Keratinocyte (primary cell): ENCODE measurements at places on chromosomes 1 and 21. TPM values are rescaled to one million over a fixed set of nuclear protein-coding genes. Genes with fewer than 3 reads are reported as not detected.
A peak's percentile ranks its signal among the peaks of the same experiment; 100 is the strongest.

Gene SLC16A4
- polyA plus RNA-seq = 0.36 to 0.92 TPM (median 0.81 TPM) in 3 replicates

Gene PLPPR4
- not detected in 3 replicates for polyA plus RNA-seq

Gene OR2T29
- polyA plus RNA-seq = not detected in 3 replicates

DNA sequence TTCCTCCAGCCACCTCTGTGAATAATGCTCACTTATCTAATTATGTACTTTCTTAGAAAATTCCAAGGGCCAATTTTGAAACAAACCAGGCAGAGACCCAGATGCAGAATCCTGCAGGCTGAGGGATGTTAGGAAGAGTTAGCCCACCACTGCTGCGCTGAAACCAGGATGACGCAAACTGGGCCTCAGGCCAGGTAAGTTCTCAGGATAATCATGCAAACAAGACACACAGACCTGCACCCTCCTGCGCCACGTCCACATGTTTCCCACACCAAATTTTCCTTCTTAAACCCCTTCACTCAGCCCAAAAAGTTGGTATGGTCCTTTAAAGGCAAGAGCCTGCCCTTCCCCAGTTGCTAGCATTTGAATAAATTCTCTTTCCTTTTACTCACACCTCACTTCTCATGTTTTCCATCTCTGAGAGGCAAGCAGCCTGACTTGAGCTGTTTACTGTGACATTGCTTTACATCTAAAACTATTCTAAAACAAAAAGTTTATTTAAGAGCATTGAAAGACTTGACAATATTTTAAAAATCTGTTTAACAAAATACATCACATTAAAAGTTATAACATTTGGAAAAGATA, 887.1 kb downstream of the LRRIQ3 start:
- no peaks in the 10 kb centered on the region for H3K27me3 ChIP-seq
- no peak overlapping the region for H3K27ac ChIP-seq
- no peaks in the 10 kb centered on the region for H3K36me3 ChIP-seq
- H3K4me1 ChIP-seq = no peaks in the 10 kb centered on the region
- no peak for DNase-seq
- H3K4me3 ChIP-seq = no peak overlapping the region

GRCh38 chr1:162110910-162111309, 41.4 kb downstream of the NOS1AP start:
- no peak for DNase-seq
- H3K27me3 ChIP-seq = peaks cover 3% of the 10 kb centered on the region
- no peaks in the 10 kb centered on the region for H3K4me1 ChIP-seq
- no peaks in the 10 kb centered on the region for H3K36me3 ChIP-seq
- no peak overlapping the region for H3K27ac ChIP-seq

DNA sequence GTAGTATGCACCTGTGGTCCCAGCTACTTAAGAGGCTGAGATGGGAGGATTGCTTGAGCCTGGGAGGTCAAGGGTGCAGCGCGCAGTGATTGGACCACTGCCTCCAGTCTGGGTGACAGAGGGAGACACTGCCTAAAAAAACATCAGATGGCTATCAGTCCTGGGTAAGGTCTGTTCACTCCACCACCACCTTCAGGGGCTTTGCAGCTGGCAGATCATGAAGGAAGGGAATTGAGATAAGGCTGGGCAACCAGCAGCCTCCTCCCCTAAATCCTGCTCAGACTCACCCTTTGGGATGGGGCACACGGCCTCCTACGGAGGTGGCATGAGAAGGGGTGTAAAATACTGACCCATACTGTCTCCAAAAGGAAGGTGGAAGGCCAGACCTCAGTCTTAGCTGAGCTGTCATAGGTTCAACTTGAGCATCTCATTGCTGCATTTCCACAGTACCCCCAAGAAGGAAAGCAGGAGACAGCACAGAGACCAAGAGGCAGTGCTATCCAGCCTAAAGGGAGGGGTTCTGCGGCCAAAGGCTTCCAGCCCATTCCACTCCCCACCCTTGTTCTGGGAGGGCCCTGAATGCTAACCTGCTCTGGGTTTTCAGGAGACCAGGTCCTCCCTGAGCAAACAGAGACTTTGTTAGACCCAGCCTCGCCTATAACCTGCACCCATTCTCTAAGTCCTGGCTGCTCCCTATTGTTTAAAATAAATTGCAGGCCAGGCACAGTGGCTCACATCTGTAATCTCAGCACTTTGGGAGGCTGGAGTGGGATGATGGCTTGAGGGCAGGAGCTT, 13.7 kb downstream of the SLC45A3 start:
- peaks cover 36% of the 10 kb centered on the region for H3K4me1 ChIP-seq
- no peaks in the 10 kb centered on the region for H3K36me3 ChIP-seq
- no peak overlapping the region for H3K27ac ChIP-seq
- no peak overlapping the region for H3K4me3 ChIP-seq
- H3K27me3 ChIP-seq = no peaks in the 10 kb centered on the region
- DNase-seq = no peak

- no peaks in the 10 kb centered on the region for H3K27me3 ChIP-seq
- H3K36me3 ChIP-seq = no peaks in the 10 kb centered on the region
- no peak overlapping the region for H3K4me3 ChIP-seq
- H3K4me1 ChIP-seq = no peaks in the 10 kb centered on the region
- H3K27ac ChIP-seq = no peak overlapping the region
These were observed 23.4 kb upstream of the NUF2 start for GRCh38 chr1:163298365-163298764.

GRCh38 chr1:118143831-118144230, 41.2 kb downstream of the SPAG17 start:
- no peaks in the 10 kb centered on the region for H3K27me3 ChIP-seq
- DNase-seq = no peak
- H3K36me3 ChIP-seq = no peaks in the 10 kb centered on the region
- no peak overlapping the region for H3K27ac ChIP-seq
- no peak overlapping the region for H3K4me3 ChIP-seq

DNA sequence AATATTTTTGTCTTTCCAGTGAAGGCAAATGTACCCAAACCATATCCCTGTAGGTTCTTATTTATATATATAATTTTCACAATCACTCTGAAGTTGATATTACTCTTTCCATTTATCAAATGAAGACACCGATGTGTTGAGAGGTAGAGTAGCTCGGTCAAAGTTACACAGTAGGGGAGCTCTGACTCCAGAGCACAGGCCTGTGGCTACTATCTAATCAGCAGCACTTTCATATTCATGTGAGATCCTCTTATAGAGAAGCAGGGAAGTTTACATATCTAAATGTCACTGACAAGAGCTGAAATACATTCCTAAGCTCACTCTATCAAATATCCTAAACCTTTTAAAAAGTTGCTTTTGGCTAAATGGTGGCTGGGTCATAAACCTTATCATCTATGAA, 241.1 kb upstream of the B3GALT2 start:
- no peak overlapping the region for H3K27ac ChIP-seq
- no peaks in the 10 kb centered on the region for H3K36me3 ChIP-seq
- H3K4me3 ChIP-seq = no peak overlapping the region
- no peaks in the 10 kb centered on the region for H3K27me3 ChIP-seq
- no peaks in the 10 kb centered on the region for H3K4me1 ChIP-seq

DNA sequence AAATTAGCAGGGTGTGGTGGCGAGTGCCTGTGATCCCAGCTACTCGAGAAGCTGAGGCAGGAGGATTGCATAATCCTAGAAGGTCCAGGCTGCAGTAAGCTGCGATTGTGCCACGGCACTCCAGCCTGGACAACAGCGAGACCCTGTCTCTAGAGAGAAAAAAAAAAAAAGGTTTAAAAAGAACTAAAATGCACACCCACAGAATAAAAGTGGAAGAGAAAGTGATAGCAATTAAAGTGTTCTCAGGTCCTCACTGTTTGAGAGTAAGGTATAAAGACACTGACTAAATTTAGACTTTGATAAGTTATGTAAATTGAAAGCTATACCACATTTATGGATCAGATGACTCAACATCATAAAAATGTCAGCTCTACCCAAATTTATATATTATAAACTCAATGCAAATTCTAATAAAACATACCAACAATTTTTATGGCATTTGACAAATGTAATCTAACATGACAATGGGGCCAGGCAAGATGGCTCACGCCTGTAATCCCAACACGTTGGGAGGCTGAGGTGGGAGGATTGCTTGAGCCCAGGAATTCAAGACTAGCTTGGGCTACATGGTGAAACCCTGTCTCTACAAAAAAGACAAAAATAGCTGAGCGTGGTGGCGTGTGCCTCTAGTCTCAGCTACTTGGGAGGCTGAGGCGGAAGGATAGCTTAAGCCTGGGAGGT, 11.8 kb downstream of the ZBTB17 start:
- peaks cover 13% of the 10 kb centered on the region for H3K36me3 ChIP-seq
- H3K4me1 ChIP-seq = peaks cover 9% of the 10 kb centered on the region
- no peaks in the 10 kb centered on the region for H3K27me3 ChIP-seq
- H3K27ac ChIP-seq = no peak overlapping the region
- H3K4me3 ChIP-seq = no peak overlapping the region
- no peak for DNase-seq

DNA sequence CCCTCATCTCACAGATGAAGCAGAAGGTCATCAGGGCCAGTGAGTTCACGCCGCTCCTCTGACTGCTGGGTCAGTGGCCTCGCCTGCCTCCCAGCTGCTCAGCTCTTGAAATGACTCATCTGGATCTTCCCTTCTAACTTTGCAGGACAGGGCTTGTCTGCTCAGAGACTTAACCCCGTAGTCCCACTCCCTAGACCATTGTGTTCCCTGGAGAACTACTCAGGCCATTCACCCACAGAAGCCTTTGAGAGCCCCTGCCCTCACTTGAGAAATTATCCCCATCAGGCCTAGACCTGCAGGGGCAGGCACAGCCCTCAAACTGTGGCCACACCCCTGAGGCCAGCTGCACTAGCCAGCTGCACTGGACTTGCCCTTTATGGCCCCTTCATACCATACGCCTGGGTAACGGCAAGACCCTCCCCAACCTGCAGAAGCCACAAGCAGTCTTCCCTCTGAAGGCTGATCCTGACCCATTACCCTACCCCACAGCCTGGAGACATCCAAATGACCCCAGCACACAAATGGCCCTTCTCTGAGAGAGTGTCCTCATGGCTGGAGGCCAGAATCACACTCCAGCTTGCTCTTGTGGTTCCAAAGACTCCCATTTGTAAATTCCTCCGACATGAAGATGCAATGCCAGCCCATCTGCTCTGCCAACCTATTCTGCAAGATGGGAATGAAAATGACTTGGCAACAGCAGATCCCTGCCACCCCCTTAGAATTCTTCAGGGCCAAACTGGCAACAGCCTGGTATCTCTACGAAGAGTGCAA, 33.2 kb downstream of the RCSD1 start:
- no peaks in the 10 kb centered on the region for H3K27me3 ChIP-seq
- peak overlapping the region; percentile 13 for H3K4me3 ChIP-seq
- H3K4me1 ChIP-seq = peaks cover 37% of the 10 kb centered on the region
- peak overlapping the region; percentile 68 for H3K27ac ChIP-seq
- H3K36me3 ChIP-seq = no peaks in the 10 kb centered on the region

DNA sequence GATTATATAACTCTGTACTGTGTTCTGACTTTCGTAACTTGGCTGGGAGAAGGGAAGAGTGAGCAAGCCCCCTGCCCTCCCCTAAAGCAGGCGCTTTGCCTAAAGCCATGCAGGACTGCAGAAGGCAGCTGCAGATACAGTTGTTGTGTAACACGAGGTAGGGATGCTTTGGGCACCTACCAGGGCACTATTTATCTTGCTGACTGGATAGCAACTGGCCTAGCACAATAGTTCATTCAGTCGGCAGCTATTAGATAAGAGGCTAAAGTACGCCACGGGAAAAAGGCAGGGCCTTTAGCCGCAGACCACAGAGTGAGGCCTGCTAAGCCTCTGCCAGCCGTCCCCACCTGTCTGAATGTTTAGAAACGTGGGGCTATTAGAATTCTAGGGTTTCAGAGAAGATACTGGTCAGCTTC, 80.9 kb downstream of the TTC3 start:
- H3K36me3 ChIP-seq = peaks cover 3% of the 10 kb centered on the region
- H3K4me3 ChIP-seq = no peak overlapping the region
- H3K27me3 ChIP-seq = no peaks in the 10 kb centered on the region
- H3K27ac ChIP-seq = no peak overlapping the region
- no peaks in the 10 kb centered on the region for H3K4me1 ChIP-seq

GRCh38 chr1:246032031-246032551, 475.0 kb downstream of the SMYD3 start:
- H3K4me3 ChIP-seq = no peak overlapping the region
- H3K27me3 ChIP-seq = no peaks in the 10 kb centered on the region
- H3K27ac ChIP-seq = no peak overlapping the region
- H3K36me3 ChIP-seq = no peaks in the 10 kb centered on the region
- no peaks in the 10 kb centered on the region for H3K4me1 ChIP-seq
- DNase-seq = no peak

DNA sequence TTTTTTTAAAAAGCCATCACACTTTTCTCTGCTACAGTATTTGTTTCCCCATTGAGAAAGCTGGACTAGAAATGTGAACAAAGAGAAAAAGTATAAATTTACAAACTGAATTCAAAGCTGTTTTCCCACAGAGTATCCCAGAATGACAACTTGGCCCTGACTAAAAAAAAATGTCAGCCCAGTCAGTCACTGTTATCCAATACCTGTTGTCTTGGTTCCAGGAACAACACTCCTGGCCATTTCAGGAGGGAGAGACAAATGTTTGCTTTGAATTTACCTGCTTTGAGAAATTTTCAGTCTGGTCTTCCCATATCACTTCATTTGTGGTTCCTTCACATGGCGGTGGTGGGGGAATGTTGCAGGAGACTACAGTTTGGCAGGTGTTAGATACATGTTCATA, 46.2 kb downstream of the COLGALT2 start:
- H3K4me1 ChIP-seq = no peaks in the 10 kb centered on the region
- no peaks in the 10 kb centered on the region for H3K36me3 ChIP-seq
- H3K4me3 ChIP-seq = no peak overlapping the region
- H3K27me3 ChIP-seq = no peaks in the 10 kb centered on the region
- H3K27ac ChIP-seq = no peak overlapping the region

- DNase-seq = no peak
- no peak overlapping the region for H3K4me3 ChIP-seq
- no peaks in the 10 kb centered on the region for H3K4me1 ChIP-seq
These were observed 17.4 kb upstream of the CPLANE2 start for GRCh38 chr1:16254263-16254928.

- no peak overlapping the region for H3K4me3 ChIP-seq
- no peak for DNase-seq
- no peaks in the 10 kb centered on the region for H3K36me3 ChIP-seq
- peaks cover 49% of the 10 kb centered on the region for H3K4me1 ChIP-seq
- peak overlapping the region; percentile 82 for H3K27ac ChIP-seq
These were observed 51.1 kb downstream of the HSF2BP start for GRCh38 chr21:43608225-43608624.

- no peak overlapping the region for H3K27ac ChIP-seq
- no peaks in the 10 kb centered on the region for H3K4me1 ChIP-seq
- H3K4me3 ChIP-seq = no peak overlapping the region
These were observed 101.5 kb upstream of the TLR5 start for GRCh38 chr1:223244366-223245103.

DNA sequence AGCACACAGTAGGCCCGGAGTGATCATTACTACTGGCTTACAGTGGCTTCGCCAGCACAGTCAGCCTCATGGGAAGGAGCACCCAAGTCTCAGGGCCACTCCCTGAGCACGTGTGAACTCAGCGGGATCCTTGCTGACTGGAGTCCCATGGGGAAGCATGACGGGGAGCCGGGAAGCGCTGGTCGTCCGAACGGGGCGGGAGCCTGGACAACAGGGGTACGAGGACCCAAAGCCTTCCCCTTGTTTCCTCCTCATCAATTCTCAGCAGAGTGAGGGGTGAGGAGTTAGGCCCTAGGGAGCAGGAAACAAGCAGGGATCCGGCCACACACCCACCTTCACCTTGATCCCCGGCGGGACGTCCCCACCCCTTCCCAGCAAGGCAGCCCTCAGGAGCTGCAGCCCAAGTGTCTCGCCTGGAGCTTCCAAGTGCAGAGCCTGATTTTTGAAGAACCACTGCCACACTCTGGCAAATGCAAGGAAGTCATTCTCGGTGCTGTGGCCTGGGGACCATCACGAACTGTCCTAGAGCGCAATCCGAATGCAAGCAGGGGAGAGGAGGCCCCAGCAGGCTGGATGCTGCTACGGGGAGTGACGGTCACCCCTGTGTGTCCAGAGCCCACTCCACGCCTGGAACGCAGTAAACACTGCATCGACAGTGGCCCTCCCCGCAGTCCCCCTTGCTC, 35.5 kb downstream of the TOMM20 start:
- DNase-seq = no peak
- H3K4me1 ChIP-seq = peaks cover 3% of the 10 kb centered on the region
- no peaks in the 10 kb centered on the region for H3K36me3 ChIP-seq
- no peak overlapping the region for H3K4me3 ChIP-seq
- no peak overlapping the region for H3K27ac ChIP-seq
